ENCODE measurements at places on chromosomes 7 and 10. TPM values are rescaled to one million over a fixed set of nuclear protein-coding genes. Genes with fewer than 3 reads are reported as not detected.

The ELMO1 gene
- total RNA-seq = 215 TPM

The VWC2 gene
- total RNA-seq = not detected

The ARHGAP22 gene
- 1.2 TPM for total RNA-seq

The GDF2 gene
- not detected for total RNA-seq

The EN2 gene
- not detected for total RNA-seq

The CPXM2 gene
- not detected for total RNA-seq

The VWDE gene
- total RNA-seq = 1.6 TPM

The LBX1 gene
- not detected for total RNA-seq

The CYP3A7 gene
- total RNA-seq = not detected

The ACTL6B gene
- total RNA-seq = not detected

The CUBN gene
- 6.8 TPM for total RNA-seq

The SNX13 gene
- total RNA-seq = 57.2 TPM

The FAM241B gene
- not detected for total RNA-seq

The EIF4H gene
- 288 TPM for total RNA-seq

The CPA4 gene
- total RNA-seq = 0.21 TPM

The KLF14 gene
- under 0.01 TPM for total RNA-seq

The VDAC2 gene
- 110 TPM for total RNA-seq

The GJD4 gene
- not detected for total RNA-seq

The FAM13C gene
- not detected for total RNA-seq

The CPA2 gene
- not detected for total RNA-seq

The DRGX gene
- not detected for total RNA-seq

The HOXA6 gene
- total RNA-seq = not detected

The ANKRD1 gene
- not detected for total RNA-seq

The SPACDR gene
- total RNA-seq = 0.73 TPM

The PTPRZ1 gene
- total RNA-seq = not detected

The ACHE gene
- 0.21 TPM for total RNA-seq

The PLEKHS1 gene
- total RNA-seq = 0.21 TPM

The OPN4 gene
- total RNA-seq = not detected

The AASS gene
- total RNA-seq = 2.6 TPM

The PRRT4 gene
- 0.10 TPM for total RNA-seq

The WDR86 gene
- 3.9 TPM for total RNA-seq

The SPDYE6 gene
- total RNA-seq = not detected

The PNLIPRP2 gene
- total RNA-seq = not detected

The SPDYE11 gene
- not detected for total RNA-seq

The NCOA4 gene
- total RNA-seq = 265 TPM

The HIF1AN gene
- 17.0 TPM for total RNA-seq
